Myocyte (in vitro differentiated cells): ENCODE measurements at places on chromosomes 5 and 9.

DNA sequence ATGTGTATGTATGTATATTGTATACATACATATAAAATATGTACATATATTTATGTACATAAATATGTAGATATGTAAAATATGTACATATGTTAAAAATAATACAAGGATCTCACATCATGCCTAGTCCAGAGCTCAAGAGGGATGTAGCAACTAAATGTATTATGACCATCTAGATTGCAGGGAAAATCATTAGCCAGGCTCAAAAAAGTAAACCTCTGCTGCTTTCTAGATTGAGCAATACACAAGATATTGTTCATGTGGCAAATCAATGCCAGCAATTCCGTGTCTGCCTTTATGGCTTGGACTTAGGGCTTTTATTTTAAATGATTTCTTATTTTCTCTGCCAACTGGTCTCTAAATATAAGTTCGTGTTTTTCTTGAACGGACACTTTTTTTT lies 65.2 kb downstream of the RAI14 start:
- no peak for DNase-seq

- DNase-seq, result no peak
Measured at GRCh38 chr5:145957388-145957787, 21.0 kb downstream of the SH3RF2 start.

DNA sequence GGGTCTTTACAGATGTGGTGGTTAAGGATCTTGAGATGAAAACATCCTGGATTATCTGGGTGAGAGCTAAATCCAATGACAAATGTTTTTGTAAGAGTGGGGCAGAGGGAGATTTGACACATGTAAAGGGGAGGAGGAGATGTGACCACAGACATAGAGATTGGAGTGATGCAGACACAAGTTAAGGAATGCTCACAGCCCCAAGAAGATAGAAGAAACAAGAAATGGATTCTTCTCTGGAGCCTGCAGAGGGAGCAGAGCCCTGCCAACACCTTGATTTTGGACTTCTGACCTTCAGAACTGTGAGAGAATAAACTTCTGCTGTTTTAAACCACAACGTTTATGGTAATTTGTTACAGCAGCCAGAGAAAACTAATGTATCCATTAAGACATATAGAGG lies 21.7 kb downstream of the ITGA2 start:
- DNase-seq, result no peak

DNA sequence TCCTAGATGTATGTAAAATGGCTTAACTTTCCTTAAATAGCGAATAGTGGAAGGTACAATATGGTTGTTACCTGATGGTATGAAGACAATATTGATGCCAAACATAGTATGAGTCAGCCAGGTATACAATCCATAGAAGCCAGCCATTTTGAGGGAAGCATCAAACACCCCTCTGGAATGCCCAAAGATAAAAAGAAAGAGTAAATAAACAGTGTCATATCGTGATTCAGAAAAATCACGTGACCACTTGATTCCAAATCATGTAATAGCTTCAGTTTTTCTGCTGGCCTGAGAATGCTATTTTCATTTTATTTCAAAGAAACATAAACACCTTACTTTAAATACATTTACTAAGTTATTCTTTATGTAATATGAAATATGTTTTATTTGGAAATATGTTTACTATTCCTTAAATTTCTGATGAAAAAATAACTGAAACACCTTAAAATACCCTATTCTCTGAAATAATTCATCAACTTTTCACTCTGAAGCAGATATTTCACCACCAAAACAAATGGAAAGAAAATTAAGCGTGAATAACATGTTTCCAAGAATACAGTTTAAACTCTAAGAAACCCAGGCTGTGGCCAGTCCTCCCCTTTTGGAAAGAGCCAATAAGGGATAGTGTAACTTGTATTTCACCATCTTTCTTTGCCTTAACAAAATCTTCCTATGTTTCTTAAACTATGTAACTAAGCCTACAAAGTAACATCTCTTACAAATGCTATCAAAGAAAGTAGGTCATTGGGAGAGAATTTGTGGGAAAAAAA lies 24.8 kb upstream of the CTNNAL1 start:
- DNase-seq, result no peak

- DNase-seq, result peak; percentile 97
Measured at GRCh38 chr5:1792842-1793266, 6.8 kb downstream of the MRPL36 start.

DNA sequence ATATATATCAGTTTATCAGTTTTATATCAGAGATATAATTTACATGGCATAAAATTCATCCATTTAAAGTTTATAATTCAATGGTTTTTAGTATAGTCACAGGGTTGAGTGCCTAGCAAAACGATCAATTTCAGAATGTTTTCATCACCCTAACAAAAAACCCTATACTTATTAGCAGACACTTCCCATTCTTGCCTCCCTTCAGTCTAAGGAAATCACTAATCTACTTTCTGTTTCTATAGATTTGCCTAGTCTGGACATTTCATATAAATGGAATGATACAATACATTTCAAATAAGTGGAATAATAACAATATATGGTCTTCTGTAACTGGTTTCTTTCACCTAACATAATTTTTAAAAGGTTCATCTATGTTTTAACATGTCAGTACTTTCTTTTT lies 9.6 kb upstream of the LNPEP start:
- DNase-seq, result no peak

GRCh38 chr9:93612796-93613154 lies 36.4 kb downstream of the PHF2 start:
- DNase-seq, result no peak

- DNase-seq, result peak; percentile 69
Measured at GRCh38 chr5:69213513-69214215, 21.0 kb upstream of the CDK7 start.

- peak; percentile 9 for DNase-seq
Measured at GRCh38 chr5:6118691-6119090, 259.7 kb downstream of the MED10 start.

DNA sequence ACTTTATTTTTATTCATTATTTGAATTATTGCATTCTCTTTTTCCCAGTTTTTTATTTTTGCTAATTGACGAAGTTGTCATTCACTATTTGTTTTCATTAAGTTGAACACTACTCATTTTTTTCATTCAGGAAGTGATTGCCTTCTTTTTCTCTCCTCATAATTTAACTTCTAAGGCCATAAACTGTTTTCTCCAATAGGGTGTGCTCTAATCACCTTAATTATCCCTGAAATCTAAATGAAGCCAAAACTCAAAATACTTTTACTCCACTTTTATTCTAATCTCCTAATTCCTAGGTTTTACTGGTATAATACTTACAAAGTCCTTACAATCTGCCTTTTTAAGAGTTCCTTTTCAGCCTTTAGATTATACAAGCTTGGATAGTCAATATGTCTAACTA lies 2.9 kb upstream of the OR13C2 start:
- peak; percentile 9 for DNase-seq

- DNase-seq, result no peak
Measured at GRCh38 chr9:125963932-125964331, 216.8 kb downstream of the PBX3 start.
